Right renal pelvis (tissue), 4 donors: ENCODE measurements at places on chromosomes 2 and 18.

- no peak for DNase-seq
These were observed 33.7 kb downstream of the SH2D6 start for GRCh38 chr2:85452237-85452636.

- no peak for DNase-seq
These were observed 12.1 kb upstream of the YES1 start for GRCh38 chr18:824179-824578.

DNA sequence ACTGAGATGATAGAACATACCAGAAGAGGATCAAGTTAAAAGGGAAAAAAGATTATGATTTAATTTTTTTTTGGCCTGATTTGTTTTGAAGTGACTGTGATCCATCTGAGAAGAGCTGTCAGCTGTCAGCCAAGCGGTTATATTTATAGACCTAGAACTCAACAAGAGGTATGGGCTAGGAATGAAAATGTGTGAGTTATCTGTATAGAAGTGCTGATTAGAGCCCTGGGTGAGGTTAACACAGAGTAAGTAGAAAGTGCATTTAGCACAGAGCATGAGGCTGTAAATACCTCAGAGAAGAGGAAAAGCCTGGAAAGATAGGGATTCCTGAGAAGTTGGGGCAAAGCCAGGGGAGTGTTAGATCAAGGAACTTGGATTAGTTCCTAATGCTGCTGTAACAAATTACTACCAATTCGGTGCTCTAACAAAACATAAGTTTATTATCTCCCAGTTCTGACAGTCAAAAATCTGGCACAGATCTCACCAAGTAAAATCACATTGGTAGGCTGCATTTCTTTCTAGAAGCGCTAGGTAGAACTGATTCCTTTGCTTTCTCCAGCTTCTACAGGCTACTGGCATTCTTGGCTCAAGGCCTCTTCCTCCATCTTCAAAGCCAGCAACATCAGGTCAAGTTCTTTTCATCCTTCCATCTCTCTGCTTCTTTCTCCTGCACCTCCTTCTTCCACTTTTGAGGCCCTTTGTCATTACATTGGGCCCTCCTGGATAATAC, 197.4 kb upstream of the SPHKAP start:
- no peak for DNase-seq

DNA sequence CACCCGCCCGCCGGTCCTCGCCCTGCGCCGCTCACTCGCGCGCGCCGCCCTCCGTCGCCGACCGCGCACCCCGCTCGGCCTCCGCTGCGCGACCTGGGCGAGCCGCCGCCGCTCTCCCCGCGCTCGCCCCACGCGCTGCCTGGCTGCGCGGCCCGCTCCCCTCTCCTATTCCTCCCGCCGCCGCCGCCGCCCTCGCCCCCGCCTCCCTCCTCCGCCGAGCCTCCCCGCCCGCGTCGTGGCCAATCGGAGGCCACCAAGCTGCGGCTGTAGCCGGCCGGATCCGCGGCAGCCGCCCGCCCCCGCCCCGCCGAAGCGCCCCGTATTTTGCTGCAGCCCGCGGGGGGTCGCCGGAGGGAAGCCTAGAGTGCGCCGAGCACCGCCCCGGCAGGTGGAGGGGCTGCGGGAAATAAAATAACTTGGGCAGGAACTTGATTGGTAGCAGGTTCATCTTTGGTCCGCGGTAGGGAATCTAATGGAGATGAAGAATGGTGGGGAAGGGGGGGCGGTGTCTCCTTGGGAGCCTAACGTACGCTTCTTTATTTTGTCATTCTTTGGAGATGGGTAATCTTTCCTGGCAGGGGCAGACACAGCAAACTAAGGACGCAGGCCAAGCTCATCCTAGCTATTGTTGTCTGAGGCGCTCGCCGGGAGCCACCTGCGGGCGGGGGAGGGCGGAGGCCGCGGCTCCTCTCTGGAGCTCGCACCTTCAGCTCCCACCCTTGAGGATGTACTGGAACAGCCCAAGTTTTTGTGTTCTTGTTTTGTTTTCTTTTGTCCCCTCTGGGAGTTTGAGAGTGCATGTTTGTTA, 1.1 kb upstream of the CDH2 start:
- peak; percentile 46 for DNase-seq

DNA sequence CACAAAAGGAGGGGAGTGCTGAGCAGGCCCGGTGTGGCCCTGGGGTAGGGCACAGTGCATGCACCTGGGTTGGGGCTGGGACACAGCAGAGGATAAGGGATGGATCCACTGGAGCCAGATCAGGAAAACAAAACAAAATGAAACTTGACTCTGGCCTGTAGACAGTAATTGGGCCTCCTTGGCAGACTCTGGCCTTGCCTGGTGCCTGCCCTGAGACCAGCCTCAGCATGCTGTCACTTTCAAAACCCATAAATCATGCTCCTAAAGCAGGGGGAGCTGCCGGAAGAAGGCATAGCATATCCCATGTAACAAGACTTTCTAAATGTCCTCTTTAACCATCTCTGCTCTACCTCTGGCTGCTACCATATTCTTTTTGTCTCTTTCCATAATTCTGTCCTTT, 61.1 kb upstream of the IGFBP5 start:
- DNase-seq, result no peak

GRCh38 chr2:130231656-130232055, 33.4 kb upstream of the TUBA3E start:
- DNase-seq, result no peak

GRCh38 chr2:207265869-207266268, 100.1 kb upstream of the KLF7 start:
- DNase-seq, result no peak

DNA sequence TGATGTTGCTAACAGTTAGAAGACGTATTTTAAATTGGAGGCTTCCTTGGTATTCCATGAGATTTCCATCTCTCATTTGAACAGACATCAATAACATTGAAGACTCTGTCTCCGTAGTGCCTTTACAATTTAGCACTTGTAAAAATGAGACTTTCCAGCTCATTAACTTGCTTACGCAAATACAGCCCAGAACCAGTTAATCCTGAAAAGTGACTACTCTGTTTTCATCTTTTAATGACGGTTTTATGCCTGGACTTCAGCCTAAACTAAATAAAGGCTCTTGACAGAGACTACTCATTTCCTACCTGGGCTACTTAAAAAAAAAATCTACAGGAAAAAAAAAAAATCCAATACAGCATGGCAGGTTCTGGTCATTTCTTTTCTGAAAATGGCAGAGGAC, 148.6 kb downstream of the LRATD1 start:
- no peak for DNase-seq

- no peak for DNase-seq
These were observed 41.2 kb downstream of the TAF4B start for GRCh38 chr18:26267357-26267930.

DNA sequence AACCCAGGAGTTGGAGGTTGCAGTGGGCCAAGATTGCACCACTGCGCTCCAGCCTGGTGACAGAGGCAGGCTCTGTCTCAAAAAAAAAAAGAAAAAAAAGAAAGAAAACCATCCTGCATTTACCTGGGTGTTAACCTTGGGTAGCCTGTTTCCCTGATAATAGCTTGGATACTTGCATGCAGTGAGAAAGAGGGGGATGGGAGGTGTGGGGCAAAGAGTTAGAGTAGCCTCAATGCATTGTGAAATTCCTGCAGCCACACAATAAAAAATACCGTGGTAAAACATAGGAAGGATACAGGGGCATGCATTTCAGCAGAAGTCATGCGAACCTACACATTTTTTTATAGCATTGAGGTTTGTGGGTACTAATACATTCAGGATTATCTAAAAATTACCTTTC, 76.6 kb upstream of the ZNF516 start:
- DNase-seq, result no peak

GRCh38 chr2:100623033-100623715, 60.4 kb downstream of the PDCL3 start:
- no peak for DNase-seq

DNA sequence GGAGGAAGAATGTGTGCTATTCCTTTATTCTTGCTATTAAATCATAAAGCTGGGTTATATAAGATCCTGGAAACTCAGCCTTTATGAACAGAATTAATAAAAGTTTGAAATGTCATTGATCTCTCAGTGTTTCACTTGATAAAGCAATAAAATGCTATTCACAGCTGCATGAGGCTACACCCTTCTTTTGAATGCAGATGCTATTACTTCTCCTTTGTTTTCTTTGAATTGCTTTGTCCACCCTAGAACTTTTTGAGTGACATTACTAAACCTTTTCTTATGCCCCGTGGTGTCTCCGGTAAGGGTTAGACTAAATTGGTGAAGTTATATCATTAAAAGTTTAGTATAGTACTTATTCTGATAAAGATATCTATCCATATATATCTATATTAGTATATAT, 18.9 kb downstream of the SERPINB5 start:
- no peak for DNase-seq

GRCh38 chr2:165573534-165574461, 104.3 kb downstream of the CSRNP3 start:
- DNase-seq, result peak; percentile 77

- no peak for DNase-seq
These were observed 49.4 kb downstream of the PLEK start for GRCh38 chr2:68414452-68414851.

DNA sequence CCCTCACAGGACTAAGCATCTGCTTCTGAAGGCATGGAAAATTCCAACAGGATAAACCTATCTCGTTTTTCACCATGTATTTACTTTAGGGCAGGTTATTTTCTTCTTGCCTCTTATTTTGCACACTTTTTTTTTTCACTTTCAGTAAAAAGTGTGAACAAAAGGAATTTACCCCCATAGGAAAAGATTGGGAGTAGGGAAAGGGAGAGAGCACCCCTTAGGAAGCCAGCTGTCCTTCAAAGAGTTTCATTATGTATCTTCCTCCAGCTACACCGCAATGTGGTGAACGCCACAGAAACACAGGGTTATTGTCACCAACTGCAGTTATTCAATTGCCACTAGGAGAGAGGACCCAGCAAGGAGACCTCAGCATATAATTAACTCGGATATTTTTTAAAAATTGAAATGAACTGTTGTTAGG, 286.2 kb upstream of the VRK2 start:
- DNase-seq, result no peak

DNA sequence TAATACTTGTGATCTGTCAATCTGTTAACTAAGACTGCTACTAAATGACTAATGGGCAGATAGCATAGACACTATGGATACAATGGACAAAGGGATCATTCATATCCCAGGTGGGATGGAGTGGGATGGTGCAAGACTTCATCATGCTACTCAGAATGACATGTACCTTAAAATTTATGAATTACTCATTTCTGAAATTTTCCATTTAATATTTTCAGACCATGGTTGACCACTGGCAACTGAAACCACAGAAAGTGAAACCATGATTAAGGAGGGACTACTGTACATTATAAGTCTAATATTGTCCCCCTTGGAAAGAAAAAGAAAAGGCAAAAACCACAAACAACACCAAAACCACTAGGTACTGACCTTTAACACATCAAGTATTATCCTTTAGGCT, 247.0 kb upstream of the SYT4 start:
- no peak for DNase-seq

DNA sequence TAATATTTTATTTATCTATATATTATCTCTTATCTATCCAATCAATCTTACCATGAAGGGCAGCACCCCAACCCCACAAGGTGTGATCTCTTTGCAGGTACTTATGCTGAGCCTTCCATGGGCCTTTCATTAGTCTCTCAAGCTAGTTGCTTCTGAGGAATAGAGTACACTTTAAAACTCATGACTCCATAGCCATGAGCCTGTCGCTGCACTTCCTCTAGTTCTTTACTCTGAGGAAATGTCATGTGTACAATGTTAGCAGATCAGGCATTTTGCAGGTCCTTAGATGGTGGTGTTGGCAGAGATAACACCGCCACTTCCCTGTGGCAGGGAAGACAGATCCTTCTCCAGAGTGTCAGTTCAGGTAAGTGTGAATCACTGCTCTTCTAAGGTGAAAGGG, 29.5 kb upstream of the STAT4 start:
- DNase-seq, result no peak

GRCh38 chr2:71799013-71799575, 345.7 kb downstream of the DYSF start:
- no peak for DNase-seq

GRCh38 chr2:67854103-67854743, 208.6 kb downstream of the C1D start:
- DNase-seq, result no peak

DNA sequence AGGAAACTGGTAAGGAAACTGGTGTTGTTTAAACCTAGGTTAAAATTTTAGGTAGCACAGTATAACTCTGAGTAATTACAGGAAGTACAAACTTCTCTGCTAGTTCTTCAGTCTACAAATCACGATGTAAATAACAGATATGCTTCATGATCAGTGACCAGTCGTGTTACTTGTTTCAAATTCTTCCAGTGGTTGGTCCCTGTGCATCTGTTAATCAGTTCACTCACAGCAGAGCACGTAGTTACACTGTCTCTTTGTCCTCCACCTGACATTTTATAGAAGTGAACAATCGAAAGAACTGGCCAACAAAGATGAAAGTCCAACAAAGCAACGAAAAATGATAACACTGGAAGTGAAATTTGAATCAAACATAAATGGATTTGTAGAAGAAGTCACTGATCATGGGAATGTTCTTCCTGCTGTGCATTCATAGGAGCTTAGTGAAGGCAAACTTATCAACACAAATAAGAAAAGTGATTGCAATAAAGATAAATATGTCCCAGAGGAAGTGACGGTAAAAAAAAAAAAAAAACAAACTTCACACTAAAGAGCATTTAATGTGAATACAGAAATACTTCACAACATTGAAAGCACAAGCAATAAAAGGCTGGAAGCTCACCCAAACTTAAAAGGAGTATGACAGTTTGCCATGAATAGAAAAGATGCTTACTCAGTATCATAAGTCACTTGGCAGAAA, 7.0 kb downstream of the EIF2AK2 start:
- DNase-seq, result no peak

- DNase-seq, result no peak
These were observed 48.9 kb downstream of the AGAP1 start for GRCh38 chr2:235542733-235543127.

- DNase-seq, result peak; percentile 16
These were observed 770 bp downstream of the NBAS start for GRCh38 chr2:15560140-15560987.

DNA sequence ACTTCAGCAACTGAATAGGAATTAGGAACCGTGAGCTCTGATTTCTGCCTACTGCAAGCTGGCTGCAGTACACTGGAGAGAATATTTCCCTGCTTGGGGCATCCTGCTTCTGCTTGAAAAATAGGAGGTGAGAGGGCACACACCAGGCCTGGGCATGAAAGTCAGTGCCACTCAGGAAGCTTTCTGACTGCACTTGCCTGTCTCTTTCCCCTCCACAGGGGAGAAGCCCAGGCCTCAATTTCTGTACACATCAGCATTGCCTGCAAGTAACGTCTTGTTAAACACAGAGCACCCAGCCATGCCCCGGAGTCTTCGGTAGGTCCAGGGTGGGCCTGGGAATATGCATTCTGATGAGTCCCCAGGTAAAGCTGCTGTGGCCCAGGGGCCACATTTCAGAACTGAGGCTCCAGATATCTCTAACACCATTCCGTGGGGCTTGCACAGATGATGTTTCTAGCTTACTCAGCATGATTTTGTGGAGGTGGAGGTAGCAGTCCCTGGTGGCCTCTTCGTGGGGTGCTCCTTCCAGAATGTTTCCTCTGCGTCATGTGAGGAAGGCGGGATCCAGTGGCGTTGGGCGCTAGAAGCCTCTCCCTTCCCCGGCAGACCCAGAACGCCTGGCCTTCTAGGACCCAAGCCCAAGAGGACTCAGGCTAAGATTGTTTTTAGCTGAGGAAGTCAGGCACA, 114.1 kb downstream of the ZBTB7C start:
- no peak for DNase-seq

GRCh38 chr2:80028584-80028983, 276.0 kb downstream of the LRRTM1 start:
- DNase-seq, result no peak
